ENCODE measurements at places on chromosomes 13 and 19. TPM values are rescaled to one million over a fixed set of nuclear protein-coding genes. Genes with fewer than 3 reads are reported as not detected.
A peak's percentile ranks its signal among the peaks of the same experiment; 100 is the strongest.

The NUMBL gene
- 17.1 TPM for total RNA-seq

DNA sequence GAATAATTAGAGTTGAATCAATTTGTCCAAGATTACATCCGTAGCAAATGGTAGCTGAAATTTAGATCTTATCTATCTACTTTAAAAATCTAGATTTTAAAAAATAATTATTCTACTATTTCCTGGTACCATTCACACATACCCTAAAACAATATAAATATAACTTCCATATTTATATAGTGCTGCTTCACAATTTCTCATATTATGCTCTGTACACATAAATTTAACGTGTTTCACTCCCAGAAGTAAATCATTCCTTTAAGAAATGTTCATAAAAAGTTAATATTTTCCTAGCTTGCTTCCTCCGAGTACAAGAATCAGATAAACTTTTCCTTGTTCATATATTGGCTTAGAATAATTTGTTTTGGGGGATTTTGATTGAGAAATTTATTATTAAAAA is 857.0 kb upstream of the SPRY2 start:
- DNase-seq: no peak

DNA sequence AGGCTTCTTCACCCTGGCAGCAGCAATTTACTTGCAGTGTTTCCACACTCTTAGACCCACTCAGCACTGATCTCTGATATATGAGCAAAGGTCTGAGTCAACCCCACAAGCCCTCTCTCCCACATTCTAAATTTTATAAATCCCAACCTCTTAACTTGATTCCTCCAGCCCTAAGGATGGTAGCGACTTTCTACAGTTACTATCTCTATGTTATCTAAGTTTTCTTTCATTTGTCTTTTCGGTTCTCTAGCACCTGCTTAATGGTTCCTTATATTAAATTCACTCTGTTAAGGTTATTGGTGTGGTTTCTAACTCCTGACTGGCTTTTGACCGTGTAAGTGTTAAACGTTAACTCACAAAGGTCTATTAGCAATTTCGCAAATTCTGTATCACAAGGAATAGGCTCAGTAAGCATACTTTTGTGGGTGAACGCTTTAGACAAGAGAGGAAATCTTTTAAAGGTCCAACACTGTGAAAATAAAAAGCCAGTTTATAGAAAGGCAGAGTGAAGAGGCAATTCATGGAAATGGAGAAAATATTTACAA is 99.3 kb downstream of the DLEU7 start:
- DNase-seq: no peak

GRCh38 chr19:33047422-33047821 is 17.3 kb downstream of the RHPN2 start:
- peak; percentile 38 for DNase-seq

- no peak for DNase-seq
These were observed 80.6 kb upstream of the ZNF98 start for GRCh38 chr19:22502766-22503165.

The COMMD6 gene
- total RNA-seq: 62.3 TPM

GRCh38 chr19:10884274-10884673 is 12.9 kb downstream of the CARM1 start:
- peak; percentile 46 for DNase-seq

The DIAPH3 gene
- 2.6 TPM for total RNA-seq

GRCh38 chr19:56348289-56348877 is 33.7 kb upstream of the ZSCAN5A start:
- peak; percentile 13 for DNase-seq

The PLIN4 gene
- total RNA-seq: 0.07 TPM

The RFPL4AL1 gene
- not detected for total RNA-seq

The CABP5 gene
- not detected for total RNA-seq

Data from cardiac muscle cell (in vitro differentiated cells and primary cell).